Stimulated activated CD4-positive, alpha-beta T cell treated with anti-CD3 and anti-CD28 coated beads, Interleukin-1b, Interleukin-23, amount 100 ng/mL, for 48 hours (primary cell): ENCODE measurements at places on chromosomes 12 and 14.

DNA sequence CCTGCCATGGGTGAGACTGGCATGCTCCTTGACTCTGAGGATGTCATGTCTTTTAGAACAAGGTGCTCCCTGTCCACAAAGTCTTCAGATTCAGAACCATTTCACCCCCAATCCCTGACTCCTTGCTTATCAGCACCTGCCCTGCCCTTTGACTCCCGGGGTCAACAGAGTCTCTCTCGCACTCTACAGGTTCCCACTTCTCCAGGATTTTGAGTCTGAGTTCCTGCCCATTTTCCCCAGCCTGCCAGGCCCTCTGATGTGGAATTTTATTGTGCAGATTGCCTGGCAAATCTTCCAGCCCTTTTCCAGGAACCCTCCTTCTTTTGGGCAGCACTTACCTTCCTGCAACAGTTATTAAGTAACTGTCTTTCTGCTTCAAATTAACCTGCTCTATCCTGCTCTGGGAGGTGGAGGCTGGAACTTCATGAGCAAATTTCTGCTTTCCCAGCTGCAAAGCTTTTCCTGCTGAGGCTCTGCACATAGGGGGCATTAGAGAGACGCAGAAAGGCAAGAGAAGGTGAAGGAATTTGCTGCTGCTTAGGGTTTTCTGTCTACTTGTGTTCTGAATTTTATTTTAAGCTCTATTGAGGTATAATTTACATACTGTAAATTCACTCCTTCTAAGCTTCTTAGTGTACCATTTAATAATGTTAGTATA is 259.1 kb downstream of the PCNX1 start:
- DNase-seq = no peak

DNA sequence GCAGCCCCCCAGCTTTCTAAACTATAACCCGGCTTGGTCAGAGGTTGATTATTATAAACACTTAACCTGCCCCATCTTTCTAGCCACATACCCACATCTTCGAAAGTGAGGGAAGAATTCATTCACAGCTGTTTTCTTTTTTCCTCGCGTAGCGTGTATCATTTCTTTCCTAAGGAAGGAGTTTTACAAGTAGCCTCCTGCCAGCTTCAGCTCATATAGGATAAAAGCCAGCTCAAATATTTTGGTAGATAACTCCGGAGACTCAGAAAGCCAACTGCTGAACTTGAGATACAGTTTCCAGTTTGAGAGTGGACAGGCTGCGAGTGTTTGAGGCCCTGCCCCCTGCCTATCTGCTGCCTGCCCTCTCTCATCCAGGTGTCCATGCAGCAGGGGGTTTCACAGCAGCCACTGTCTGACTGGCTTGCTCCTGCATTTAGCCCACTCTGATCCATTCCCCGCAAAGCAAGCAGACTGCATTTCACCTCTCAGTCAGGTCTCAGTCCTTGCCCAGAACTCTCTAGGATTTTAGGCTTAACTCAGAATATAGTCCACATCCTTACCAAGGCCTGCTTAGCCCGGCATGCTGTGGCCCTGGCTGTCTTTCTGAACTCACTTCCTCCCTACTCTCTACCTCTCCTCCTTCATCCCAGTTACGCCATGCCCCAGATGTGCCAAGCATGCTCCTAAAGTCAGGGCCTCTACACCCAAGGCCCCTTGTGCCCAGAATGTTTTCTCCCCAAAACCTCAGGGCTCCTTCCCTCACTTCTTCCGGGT is 46.9 kb downstream of the EVL start:
- no peak for DNase-seq

- peak; percentile 69 for DNase-seq
These were observed 9.5 kb upstream of the NUMB start for GRCh38 chr14:73467800-73468199.

- no peak for DNase-seq
These were observed 4.1 kb downstream of the CACNA2D4 start for GRCh38 chr12:1914114-1914911.

DNA sequence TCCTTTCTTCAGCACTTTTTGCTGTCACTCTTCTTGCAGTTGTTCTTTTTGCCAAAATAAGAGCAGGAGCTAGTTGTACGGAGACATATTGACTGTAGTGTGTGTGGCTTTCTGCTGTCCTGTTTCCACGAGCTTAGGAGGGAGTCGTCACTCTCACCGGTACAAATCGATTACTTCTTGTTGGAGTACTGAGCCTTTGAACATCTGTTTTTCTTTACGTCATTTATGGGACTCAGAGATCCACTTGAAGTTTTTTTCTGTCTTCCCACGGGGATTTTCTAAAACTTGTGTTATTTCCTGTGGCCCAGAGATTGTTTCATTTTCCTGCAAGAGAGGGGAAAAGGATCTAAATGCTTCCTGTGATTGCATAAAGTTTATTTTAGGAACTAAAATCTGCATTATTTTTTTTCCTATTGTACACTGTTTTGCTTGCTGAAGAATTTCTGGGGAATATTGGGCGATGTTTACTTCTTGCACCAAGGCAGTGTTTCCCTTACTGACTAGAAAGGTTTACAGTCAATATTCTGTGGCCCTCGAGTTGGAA is 199.8 kb upstream of the ARHGAP5 start:
- DNase-seq = no peak

- no peak for DNase-seq
These were observed 746.6 kb downstream of the VRK1 start for GRCh38 chr14:97543816-97544215.

DNA sequence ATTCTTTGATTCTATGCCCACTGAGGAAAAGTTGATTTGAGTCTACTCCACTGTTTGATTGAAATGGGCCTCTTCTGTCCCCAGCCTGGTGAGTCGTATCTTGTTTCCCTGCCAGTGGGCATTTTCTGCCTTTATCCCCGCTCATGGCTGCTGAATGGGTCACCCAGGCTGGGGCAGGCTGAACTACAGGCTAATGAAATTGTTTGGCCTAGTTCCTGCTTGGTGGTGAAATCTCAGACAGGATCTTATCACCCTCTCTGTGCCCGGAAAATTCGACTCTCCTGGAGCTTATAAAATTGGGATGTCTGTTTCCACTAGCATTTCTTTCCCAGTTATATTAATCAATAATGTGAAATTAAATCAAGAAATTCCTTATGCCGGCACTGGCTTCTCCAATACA is 65.0 kb downstream of the CHST11 start:
- DNase-seq = no peak

GRCh38 chr12:65098364-65098763 is 22.7 kb downstream of the WIF1 start:
- no peak for DNase-seq

GRCh38 chr14:90677484-90678050 is 138.7 kb downstream of the TTC7B start:
- no peak for DNase-seq
